Stimulated activated CD4-positive, alpha-beta T cell treated with anti-CD3 and anti-CD28 coated beads, Interleukin-1b, Interleukin-23, amount 100 ng/mL, for 1 hour (primary cell): ENCODE measurements at places on chromosomes 12 and 14.

GRCh38 chr12:116538076-116538591, 21.0 kb upstream of the MAP1LC3B2 start:
- DNase-seq: no peak

- no peak for DNase-seq
Observed at GRCh38 chr14:35285168-35286002, 6.8 kb upstream of the PSMA6 start.

DNA sequence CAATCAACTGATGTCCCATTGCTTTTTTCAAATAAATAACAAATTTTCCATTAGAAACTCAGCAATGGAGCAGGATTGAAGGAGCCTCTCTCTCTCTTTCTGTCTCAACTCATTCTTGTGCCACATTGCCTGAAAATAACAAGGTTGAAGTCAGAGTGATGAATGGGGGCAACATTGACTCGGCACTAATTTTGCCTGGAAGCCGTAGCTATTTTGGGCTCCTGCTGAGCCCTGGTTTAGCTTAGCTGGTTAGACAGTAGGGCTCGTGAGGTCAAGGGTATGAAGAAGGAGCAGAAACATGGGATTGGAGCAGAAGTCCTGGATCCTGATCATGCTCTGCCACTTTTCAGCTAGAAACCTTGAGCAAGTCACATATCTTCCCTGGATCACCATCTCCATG, 38.9 kb downstream of the WSCD2 start:
- DNase-seq: no peak

GRCh38 chr12:2027351-2027750, 23.1 kb upstream of the DCP1B start:
- no peak for DNase-seq

GRCh38 chr14:92735344-92735743, 13.1 kb downstream of the LGMN start:
- DNase-seq: no peak

- no peak for DNase-seq
Observed at GRCh38 chr14:26621364-26621763, 23.5 kb upstream of the NOVA1 start.

DNA sequence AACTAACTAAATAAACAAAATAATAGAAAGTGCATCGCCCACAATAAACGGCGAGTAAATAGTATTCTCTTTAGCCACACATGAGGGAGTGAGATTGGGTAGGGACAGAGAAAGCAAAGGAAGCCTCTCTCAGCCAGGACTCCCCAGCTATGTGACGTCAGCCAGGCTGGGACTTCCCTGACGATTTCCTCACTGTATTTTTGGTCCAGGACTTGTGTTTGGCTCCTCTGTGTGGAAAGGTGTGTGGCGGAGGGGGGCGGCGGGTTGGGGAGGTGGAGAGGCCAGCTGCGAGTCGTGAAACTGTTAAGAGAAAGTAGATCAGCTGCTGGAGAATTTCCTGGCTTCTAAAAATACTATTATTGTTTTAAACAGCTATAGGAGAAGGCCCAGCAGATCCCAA, 1124.6 kb downstream of the AACS start:
- no peak for DNase-seq

DNA sequence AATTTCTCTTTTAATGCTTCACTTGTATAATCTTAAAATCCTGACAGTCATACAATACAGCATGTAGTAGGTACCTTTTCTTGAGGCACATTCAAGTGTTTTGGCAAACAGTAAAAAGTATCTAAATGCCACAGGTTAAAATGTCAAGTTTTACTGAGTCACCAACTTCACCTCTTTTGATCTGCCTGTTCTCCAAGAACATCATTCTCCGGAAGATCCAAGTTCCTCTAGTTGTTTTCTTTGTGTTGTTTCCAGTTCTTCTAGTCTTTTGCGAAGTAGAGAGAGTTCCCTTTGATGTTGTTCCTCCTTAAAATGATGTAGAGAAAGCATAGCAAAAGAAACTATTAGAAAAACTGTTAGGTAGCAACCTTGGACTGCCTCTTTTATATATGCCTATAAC, 151.1 kb downstream of the CEP83 start:
- DNase-seq: no peak

DNA sequence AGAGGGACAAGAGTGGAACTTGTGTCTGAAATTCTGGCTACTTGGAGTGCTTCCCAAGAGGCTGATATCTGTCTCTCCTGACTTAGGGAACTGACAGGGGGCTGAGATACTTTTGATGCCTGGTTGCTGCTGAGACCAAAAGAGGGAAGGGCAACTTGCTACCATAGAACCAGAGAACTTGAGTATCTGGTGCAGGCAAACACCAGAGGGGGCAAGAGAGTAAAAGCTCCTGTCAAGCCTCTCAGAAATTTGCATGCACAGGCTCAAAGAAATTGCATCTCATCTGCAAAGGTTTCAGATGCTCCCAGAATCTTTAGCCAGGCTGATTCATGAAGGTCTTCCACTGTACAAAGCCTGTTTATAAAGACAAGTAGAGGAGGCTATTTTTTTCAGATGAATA, 391.3 kb upstream of the FOXG1 start:
- DNase-seq: no peak

DNA sequence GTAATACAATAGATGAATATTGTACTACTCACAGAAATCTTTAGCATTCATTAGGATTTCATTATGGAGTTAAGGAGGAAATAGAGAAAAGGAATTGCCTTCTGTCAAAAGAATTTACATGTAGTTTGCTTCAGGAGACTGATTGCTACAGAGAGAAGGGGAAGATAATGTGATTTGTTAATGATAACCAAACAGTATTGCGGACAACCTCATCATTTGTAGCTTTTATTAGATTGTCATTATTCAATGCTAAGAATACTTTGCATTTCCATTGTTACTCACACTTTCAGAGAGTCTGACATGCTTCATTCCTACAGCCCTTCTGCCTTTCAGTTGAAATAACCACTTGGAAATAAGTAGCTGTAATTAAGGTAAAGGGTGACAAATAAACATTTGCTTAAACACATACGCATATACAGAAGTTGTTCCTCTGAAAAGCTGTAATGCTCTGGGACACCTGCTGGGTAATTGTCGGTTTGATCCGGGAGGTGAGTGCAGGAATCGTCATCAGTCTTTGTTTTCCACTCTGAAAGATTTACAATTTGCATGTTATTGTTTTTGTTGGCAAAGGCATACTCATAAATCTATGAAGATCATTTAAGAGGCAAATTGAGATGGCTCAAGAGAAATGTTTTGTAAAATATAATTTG, 600.2 kb downstream of the TRHDE start:
- DNase-seq: no peak

DNA sequence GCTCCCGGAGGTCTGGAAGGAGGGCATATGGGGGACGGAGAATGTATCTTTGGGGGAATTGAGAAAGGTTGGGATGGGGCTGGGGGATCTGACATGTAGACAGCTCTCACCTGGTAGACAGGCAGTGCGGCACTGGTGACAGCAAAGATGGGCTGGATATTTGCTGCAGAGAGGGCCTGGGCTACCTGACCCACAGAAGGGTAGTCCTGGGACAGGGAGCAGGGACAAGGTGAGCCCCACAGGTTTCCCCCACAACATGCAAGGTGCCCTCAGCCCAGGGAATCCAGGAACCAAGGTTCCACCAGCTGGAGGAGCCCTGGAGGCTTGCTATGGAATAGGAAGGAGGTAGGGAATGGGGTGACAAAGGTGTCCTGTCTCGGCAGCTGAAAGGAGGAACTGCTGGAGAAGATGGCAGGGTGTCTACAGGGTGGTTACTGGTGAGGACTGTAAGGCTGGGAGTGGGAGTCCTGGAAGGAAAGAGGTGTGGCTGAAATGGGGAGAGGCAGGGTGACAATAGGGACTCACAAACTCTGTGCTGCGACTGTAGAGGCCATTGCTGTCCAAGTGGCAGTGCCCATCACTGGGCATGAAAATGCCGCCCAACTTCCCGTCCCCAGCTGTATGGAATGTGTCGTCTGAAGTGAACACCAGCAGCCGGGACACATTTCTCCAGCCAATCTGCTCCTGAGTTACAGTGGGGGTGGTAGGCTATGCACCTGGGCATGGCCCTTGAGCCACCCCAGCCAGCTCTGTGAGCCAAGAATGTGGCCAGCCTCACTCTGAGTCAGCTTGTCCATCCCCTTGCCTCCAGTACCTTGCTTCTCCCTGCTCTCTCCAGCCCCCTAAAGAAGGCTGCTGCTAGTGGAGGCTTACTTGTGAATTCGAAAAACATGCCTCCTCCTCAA, 11.3 kb downstream of the ITGB7 start:
- no peak for DNase-seq

DNA sequence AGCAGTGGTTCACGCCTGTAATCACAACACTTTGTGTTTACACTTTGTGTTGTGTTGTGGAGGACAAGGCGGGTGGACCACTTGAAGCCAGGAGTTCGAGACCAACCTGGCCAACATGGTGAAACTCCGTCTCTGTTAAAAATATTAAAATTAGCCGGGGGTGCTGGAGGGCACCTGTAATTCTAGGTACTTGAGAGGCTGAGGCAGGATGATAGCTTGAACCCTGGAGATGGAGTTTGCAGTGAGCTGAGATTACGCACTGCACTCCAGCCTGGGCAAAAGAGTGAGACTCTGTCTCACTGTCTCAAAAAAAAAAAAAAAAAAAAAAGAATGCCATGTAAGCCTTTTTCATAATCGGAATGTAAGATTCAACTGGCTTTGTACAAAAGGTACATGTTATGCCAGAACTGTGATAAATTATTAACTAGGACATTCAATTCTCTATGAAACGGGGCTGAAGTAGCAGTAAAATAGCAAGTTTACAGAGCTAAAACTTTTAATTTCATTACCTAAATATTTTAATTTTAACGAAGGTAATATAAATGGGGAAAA, 13.9 kb upstream of the PITPNM2 start:
- DNase-seq: no peak

DNA sequence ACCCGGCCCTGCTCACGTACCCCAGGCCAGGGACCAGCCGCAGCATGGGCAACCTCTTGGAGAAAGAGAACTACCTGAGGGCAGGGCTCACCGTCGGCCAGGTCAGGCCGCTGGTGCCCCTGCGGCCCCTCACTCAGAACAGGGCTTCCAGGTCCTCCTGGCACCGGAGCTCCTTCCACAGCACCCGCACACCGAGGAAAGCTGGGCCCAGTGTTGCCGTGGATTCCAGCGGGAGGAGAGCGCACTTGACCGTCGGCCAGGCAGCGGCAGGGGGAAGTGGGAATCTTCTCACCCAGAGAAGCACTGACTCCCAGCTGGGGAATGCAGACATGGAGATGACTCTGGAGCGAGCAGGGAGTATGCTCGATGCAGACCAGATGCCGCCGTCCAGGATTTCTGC, 7.9 kb upstream of the VAMP1 start:
- DNase-seq: no peak

DNA sequence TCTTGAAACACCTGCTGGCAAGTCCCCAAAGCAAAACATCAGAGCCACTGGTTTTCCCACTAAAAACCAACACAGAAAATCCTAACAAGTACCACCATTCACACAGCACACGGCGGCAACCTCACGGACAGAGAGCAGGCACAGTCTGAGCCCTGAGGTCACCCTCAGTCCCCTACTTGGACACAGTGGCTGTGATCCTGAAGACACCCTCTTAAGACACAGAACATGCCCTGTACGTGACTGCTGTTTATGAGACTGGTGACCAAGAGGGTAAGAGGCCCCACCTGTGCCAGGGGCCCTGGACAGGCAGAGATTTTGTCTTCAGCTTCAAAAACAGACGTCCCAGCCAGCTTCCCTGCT, 29.6 kb downstream of the HIP1R start:
- DNase-seq: no peak

DNA sequence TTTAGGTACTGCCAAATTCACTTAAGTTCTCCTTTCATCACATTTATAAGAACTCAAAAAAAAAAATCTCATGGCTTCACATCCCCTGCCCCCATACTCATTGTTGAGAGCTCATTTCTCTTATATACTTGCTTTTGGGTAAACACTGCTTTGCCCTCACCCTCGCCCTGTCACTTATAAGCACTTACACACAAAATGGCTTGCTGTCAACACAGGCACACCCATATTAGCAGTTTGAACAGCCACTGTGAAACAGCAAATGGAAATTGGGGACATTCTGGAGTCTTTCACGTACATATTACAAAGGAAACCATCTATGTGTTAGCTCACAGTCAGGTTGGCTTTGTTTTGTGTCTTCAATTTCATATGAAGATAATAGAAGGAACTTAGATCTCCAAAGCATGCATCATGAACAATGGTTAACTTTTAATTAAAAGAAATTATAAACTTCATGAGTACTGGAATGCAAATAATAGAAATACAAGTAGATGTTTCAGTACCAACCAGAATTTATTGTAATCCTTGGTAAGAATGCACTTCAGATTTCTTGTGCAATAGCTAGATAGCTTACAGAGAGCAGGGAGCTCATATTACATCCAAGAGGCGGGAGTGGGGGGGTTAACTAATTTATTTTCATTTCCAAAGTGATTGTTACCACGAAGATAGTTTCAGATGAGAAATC, 272.2 kb downstream of the ALG10B start:
- DNase-seq: no peak

- no peak for DNase-seq
Observed at GRCh38 chr14:55614304-55614703, 34.3 kb downstream of the KTN1 start.

DNA sequence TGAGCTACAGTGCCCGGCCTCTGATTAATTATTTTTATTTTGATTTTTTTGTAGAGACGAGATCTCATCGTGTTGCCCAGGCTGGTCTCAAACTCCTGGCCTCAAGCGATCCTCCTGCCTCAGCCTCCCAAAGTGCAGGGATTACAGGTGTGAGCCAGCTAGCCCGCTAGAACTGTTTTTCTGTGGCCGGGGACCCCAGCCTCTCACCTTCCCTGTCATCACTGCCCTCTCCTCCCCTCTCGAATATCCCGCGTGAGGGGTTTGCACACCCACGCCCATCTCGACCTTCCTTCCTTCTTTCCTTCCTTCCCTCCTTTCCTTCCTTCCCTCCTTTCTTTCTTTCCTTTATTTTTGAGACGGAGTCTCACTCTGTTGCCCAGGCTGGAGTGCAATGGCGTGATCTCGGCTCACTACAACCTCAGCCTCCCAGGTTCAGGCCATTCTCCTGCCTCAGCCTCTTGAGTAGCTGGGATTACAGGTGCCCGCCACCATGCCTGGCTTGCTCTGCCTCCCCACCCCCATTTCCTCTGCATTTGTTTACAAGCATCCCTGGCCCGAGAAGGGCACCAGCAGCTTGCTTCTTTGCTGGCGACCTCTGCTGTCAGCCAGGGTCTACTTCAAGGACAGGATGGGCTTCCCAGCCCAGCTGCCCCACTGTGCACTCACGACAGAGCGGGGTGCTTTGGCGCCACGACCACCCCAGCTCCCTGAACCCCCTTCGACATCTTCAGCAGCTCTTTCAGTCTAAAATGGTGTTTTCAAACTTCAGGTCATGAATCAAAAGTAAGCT, 4.3 kb upstream of the TRAF3 start:
- DNase-seq: no peak

- no peak for DNase-seq
Observed at GRCh38 chr12:67193704-67194103, 75.5 kb upstream of the CAND1 start.
